ENCODE measurements at places on chromosomes 12 and 14.

- DNase-seq: no peak
Measured at GRCh38 chr14:57865403-57866198, at the start of gene SLC35F4. TSS of gene SLC35F4 (minus strand) at chr14:57866092.

DNA sequence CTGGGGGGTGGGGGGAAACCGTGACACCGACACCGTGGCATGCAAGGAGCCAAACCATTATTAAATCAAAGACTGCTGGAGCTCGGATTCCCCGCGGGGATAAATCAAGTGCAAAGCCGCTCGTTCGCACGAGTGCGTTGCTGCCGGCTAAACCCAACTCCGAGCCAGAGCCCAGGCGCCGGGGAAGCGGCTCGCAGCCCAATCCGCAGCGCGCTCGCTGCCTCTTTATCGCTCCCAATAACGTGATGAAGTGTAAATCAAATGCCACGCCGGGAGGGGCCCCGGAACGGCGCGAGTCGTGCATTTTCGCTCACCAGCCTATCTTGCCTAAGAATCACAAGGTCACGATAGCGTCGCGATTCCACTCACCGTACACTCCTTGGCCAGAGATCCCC lies 1.3 kb downstream of the MDGA2 start:
- DNase-seq: no peak

DNA sequence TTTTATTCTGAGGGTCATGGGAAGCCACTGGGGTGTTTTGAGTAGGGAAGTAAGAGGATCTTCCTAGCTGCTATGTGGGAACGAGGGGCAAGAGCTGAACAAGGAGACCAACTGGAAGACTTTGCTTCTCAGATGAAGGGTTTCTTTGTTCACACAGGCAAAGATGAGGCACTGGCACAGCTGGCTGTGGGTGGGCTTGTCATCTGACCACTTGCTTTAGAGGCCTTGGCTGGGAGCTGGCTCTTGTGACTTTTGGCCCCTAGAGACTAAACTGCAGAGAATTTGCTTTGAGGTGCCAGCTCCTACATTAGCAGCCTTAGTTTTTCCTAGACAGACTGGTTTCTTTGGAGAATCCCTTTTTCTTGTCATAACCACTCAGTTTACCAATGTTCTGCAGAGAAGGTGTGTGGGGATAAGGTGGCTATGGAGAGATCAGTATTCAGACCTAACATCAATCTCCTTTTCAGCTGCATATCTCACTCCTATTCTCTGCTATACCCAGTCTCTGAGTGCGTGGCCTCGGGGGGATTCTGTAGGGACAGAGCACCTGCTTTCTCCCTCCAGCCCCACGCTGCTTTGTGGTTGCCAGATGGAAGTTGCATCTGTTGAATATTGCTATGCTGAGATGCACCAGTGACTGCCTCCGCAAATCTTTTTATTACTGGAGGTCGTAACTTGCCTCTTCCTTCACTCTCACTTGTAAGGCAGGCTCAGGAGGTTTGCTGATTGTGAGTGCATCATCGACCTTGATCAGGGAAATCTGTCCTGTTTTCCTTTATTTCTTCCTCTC lies 12.7 kb downstream of the PPP2R5C start:
- DNase-seq: no peak

- no peak for DNase-seq
Measured at GRCh38 chr14:29205658-29206057, 439.1 kb downstream of the FOXG1 start.

DNA sequence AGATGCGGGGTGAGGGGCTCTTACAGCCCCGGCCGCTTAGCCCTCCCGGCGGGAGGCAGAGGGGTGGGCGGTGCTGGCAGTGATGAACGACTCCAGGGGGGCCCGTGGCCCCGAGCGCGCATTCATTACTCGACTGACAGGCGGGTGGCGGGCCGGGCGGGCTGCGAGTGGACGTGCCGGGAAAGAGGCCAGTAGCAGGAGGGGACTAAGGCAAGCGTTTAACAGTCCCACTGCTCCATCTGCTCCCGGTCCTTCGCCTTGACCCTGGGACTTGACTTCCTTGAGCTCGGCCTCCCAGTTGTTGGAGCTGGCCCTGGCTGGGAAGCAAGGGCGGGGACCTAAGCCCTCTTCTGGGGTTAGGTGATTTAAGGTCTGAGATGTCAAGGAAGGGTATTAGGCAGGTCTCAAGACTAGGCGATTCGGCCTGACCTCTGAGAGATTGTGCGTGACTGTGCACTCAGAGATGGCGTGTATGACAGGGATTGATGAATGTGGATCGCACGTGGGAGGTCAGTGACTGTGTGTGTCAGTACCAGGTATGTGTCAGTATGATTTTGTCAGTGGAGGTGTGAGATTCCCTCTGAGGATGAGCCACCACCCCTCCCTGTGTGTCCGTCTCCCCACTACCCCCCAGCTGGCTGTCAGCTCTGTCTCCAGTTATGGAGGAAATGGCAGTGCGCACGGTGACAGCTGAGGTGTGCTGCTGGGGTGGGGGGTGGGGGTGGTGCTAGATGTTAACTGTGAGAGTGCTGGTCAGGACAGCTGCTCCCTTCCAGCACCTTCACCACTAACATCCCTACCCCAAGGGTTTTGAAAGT lies 3.6 kb upstream of the DNAJC22 start:
- peak; percentile 68 for DNase-seq

DNA sequence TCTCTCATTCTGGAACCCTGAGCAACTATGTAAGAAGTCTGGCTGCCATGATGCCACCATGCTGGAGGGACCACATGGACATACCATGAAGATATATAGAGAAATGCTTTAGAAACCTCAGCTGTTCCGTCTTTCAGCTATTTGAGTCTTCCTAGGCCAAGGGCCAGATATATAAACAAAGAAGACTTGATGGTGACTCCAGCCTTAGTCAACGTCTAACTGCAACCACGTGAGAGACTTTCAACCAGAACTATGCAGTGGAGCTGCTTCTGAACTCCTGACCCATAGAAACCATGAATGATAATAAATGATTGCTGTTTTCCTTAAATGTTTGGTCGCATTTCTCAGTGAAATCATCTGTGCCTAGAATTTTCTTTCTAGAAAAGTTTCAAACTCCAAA lies 20.0 kb upstream of the KITLG start:
- DNase-seq: no peak

GRCh38 chr12:4448371-4448940 lies 2.8 kb upstream of the FGF6 start:
- no peak for DNase-seq

GRCh38 chr12:8956772-8957171 lies 7.3 kb upstream of the M6PR start:
- no peak for DNase-seq
